Stimulated activated CD4-positive, alpha-beta T cell treated with anti-CD3 and anti-CD28 coated beads, Interleukin-15, amount 100 ng/mL, for 1 hour (primary cell): ENCODE measurements at places on chromosomes 16 and 17.

DNA sequence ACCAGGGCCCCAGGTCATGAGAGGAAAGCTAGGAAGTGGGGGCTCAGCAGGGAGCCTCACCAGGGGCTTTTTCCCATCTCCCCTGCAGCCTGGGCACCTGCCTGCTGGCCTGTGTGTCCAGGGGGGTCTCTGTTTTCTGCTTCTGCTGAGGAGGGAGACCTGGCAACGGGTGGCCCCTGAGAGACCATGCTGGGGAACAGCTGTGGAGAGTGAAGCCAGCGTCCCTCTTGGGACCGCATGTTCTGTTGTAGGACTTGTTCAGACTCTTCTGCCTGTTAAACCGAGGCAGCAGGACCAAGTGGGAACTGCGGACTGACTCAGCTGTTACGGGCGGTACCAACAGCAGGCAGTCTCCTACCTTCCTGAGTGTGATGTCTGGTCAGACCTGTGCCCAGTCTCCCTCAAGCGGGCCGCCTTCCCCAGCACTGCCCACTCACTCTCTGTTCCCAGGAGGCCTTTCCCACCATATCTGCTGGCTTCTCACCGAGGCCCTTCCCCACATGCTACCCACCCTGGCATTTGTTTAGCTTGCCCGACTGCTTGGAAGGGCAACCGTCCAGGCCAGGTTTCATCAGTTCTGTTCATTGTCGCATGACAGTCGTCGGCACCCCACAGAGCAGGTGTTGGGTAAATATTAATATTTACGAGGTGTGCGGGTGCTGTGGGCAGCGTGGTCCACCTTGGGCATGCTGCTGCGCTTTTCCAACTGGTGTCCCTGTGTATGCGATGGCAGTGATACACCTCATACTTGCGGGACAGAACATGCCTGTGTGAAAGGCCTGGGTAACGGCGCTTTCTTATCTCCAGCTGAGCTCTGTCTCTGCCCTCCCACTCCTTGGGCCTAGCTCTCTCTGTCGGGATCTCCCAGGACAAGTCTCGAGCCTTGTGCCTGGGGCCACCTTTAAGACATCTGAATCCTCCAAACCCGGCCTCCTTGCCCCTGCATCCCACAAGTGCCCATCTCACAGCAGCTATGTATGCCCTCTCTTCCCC lies 69.4 kb downstream of the MPRIP start:
- DNase-seq, result no peak

- DNase-seq, result no peak
Observed at GRCh38 chr16:72469932-72470331, 298.0 kb upstream of the PMFBP1 start.

DNA sequence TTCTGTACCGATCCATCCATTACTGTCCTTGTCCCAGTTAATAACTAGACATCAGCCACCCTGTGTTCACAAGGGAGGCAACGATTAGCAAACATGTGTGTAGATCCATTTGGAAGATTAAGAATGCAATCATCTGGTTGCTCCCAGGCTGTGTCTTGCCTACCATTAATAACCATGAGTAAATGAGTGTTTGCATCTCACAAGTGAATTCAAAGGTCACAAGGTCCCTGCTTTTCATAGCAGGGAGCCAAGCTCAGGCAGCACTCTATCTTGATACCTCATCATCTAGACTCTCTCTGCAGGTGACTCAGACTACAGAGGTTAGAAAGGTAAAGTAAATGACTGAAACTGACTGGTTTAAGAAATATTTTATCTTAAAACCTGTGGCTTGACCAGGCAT lies 25.3 kb downstream of the VWA3A start:
- DNase-seq, result no peak

- DNase-seq, result no peak
Observed at GRCh38 chr16:10950393-10950792, 6.0 kb downstream of the CLEC16A start.

GRCh38 chr17:48841395-48841831 lies 10.6 kb downstream of the CALCOCO2 start:
- no peak for DNase-seq

DNA sequence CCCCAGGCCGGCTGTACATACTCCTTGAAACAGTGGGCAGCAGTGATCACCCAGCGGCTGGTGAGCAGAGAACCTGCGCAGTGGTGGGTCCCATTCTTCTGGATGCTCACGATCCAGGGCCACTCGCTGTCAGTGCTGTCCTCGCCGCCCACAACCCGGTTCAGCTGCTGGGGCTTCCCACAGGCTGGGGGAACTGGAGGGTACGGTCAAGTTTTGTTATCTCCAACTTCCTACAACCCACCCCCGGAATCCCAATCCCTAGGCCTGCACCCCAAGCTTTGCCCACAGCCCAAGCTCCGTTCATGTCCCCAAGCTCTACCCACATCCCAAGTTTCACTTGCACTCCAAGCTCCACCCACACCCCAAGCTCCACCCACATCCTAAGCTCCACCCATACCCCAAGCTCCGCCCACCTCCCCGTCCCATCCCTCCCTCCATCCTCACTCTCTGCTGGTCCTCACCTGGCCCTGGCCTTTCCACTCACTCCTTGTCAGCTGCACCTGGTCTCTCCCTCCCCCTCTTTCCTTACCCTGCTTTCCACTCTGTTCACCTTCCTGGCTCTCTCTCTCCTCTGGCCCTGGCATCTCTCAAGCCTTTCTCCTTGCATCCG lies 1.8 kb downstream of the PRSS22 start:
- DNase-seq, result no peak

DNA sequence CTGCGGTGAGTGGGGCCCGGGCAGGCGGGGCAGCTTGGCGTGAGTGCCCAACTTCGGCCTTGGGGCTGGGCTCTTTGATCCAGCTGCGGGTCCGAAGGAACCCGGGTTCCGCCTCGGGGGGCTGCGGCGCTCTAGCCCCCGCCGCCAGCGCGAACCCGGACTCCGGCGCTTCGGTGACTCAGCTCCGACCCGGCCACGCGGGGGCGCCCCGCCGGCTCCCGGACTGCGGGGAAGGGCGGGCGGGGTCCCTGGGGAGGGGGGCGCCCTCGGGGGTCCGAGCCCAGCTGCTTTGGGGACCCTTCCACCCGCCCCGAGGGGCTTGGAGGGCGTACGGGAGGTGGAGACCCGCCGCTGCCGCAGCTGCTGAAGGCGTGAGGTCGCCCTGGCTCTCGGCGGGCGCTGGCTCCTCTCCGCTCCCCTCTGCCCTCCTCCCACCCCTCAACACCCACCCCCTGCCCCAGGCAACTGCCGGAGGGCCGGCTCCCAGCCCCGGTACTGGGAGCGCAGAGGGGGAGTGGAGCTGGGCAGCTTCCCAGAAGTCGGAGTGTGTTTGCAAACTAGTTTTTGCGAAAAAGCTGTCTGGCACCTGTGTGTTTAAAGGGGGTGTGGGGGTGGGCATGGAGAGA lies 516 bp downstream of the CPNE2 start:
- peak; percentile 42 for DNase-seq

GRCh38 chr17:9071811-9072498 lies 50.6 kb downstream of the NTN1 start:
- DNase-seq, result no peak

- no peak for DNase-seq
Observed at GRCh38 chr17:40953881-40954280, 12.9 kb downstream of the KRT39 start.

DNA sequence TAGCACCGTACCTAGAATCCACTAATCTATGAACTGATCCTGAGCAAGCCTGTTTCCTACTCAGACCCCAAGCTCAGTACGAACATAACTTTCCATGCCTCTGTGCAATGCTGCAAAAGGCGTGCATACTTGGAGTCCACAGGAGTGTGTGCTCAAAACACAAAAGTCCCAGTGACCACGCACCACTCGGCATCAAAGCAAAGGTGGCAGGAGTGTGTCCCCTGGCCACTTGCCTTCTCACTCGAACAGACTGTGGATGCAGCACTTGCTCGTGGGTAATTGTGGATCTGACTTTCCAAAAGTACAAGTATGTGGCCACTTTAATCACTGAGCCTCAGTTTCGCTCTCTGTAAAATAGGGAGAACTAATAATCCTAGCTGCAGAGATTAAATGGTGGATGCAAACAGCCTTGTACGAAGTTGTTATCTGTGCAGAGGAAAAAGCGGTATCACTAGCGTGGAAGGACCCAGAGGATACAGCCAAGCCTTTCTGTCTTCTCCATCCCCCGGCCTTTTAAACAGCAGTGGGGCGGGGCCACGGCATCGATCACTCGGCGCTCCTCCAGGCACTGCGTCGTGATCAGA lies 311 bp upstream of the KDM8 start:
- DNase-seq, result peak; percentile 80

- no peak for DNase-seq
Observed at GRCh38 chr16:2467528-2468232, 3.4 kb upstream of the NTN3 start.
